ENCODE measurements at places on chromosomes 7 and 10.

DNA sequence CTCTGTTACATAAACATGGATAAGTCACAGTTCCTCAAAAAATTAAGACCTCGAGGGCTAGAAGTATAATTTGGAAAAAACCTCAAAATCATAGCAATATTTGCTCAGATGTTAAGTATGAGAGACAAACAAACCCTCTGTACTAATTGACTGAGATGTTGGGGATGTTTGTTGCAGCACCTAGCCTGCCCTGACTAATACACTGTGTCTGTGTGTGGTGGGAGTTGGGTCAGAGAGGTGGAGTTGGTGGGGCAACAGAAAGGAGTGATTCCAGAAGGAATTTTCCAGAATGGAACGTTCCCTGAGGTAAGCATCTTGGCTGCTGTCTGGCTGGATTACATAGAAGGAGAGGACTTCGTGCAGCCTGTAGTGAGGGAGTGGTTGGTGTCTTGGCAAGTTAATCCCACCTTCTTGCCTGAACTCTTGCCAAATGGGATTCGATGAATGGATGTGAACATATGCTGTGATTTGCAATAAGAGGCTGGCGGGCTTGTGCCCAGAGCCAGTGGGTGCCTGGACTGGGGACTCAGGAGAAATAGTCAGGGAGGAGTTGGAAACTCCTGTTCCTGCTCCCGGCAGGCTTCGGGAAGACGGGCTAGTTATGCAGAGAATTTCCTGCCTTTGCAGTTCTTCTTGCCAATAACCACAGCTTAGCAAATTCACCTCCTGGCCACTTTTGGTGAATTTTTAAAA, 9.3 kb upstream of the FAM180A start:
- DNase-seq = no peak

GRCh38 chr7:50857804-50858489, 75.3 kb upstream of the GRB10 start:
- DNase-seq = no peak

GRCh38 chr7:28865601-28866144, 92.5 kb downstream of the TRIL start:
- DNase-seq = no peak

DNA sequence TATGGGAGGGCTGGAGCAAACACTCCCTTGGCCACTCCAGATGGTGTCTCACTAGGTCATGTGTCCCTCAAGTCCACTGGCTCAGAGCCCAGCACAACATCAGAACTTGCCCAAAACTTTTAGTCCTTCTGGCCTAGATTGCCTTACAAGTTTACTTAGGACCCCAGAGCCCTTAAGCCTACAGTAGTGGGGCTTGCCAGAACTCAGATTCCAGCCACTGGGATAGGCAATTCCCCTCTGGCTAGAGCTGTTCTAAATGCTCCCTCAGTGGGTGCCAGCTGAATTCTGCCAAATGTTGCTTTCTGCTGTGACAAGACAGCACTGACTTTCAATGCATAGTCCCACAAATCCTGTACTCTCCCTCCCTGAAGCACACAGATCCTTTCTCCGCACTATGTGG, 331.1 kb downstream of the HTR7 start:
- DNase-seq = no peak

GRCh38 chr10:776772-777171, 87.3 kb upstream of the DIP2C start:
- no peak for DNase-seq

DNA sequence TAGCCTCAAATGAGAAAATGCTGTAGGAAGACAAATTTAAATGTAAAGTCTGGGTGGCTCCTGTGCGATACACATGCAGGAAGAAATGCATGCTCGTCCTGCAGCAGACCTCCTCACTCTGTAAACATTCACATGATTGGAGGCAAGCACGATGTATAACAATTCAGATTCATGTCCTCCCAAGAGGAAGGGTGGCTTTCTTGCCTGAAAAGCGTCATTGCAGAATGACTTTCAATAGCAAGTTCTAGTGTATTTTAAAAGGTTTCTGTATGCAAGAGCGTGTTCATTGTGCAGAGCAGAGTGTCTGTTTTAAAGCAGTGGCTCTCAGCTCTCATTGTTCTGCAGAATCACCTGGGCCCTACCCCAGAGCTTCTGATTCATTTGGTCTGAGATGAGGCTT, 170.3 kb upstream of the CELF2 start:
- DNase-seq = no peak

- DNase-seq = no peak
Observed at GRCh38 chr10:15197911-15198310, 29.4 kb upstream of the NMT2 start.

DNA sequence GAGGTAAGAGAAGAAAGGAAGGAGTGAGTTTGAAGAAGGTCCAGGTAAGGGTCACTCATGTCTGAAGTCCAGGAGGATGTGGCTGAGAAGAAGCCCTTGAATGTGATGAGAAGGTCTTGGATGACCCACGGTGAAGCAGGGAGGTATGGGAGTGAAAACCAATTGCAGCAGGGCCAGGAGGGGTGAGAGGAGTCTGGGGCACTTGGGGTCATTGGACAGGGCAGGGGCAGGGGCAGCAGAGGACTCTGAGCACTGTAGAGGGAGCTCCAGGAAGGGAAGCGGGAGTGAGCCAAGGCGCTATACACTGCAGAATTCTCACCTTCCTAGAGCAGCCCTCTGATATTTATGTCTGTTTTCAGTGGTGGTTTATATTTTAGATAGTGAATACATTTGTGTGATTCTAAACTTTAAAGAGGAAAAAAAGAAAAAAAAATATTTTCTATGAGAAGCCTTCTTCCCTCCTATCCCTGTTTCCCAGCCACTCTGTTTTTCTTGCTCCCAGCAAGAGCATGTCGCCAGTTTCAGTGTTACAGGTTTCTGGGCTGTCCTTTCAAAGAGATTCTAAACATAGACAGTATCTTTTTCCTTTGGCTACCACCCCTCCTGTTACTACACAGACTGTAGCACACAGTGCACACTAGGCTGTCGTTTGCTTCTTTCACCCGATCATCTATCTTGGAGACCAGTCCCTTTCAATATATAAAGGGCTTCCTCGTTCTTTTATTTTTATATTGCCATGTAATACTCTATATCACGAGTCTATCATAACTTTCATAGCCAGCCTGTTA, 24.5 kb downstream of the BLVRA start:
- no peak for DNase-seq

- DNase-seq = no peak
Observed at GRCh38 chr7:2708041-2708440, 20.0 kb downstream of the AMZ1 start.

GRCh38 chr7:13416544-13416943, 572.9 kb downstream of the ETV1 start:
- no peak for DNase-seq

DNA sequence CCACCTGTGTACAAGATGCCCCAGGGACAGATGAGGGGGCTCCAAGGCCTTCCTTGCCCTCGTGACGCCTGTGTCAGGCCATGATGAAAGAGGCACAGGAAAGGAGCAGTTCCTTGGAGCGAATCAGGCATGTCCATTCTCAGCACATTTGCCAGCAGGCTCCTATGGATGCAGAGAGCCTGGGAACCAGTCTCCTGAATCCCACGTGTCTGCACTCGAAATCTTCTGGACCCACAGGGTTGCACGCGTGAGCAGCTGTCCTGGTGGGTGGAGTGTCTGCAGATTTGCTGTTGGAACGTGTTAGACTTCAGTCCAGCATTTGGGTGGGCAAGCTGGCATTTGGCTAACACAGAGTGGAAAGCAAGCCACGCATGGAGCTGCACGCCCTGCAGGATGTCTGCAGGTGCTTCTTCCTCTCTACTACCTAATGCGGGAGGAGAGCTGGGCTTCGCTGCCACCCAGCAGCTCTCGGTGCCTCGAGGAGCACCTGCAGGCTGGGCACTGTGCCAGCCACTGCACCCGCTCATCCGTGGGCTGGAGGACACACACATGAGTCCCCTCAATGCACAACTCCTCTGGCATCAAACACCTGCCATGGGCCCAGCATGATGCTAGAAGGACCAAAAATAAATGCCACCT, 140.7 kb downstream of the PAXIP1 start:
- DNase-seq = no peak

GRCh38 chr7:47470567-47471357, 111.1 kb downstream of the TNS3 start:
- DNase-seq = no peak

GRCh38 chr10:123537188-123537961, 128.8 kb upstream of the GPR26 start:
- no peak for DNase-seq

DNA sequence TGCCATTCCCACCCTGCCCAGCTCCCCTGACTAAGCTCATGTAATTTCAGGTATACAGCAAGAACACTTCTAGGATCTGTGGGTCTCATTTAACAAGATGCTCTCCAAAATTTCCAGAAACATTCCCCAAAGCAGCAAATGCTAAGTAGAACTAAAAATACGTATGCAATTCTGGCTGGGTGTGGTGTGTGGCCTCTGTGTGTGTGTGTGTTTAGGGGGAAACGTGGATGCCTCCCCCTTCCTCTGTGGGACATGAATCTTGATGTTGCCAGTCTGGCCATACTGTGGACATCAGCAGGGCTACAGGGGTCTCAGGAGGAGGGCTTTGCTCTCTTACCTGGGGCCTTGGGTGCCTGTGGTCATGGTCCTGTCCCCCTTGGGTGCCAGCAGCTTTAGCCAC, 18.4 kb downstream of the EMX2 start:
- no peak for DNase-seq

DNA sequence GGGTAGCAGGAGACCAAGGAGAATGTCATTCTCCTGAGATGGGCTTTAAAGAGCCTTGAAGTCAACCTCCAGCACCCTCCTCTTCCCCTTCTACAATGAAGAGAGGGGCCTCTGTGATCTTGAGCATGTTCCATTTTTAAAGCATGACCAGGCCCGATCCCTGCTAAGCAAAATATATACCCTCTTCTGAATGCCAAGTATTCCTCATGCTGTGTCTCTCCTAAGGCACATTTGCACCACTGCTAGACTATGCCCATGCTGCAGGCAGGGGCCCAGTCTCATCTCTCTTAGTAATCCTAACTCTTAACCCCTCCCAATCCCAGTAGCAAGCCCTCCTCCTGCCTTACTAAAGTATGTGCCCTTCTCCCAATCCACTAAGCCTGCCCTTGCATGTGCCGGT, 18.4 kb downstream of the SORBS1 start:
- DNase-seq = no peak

DNA sequence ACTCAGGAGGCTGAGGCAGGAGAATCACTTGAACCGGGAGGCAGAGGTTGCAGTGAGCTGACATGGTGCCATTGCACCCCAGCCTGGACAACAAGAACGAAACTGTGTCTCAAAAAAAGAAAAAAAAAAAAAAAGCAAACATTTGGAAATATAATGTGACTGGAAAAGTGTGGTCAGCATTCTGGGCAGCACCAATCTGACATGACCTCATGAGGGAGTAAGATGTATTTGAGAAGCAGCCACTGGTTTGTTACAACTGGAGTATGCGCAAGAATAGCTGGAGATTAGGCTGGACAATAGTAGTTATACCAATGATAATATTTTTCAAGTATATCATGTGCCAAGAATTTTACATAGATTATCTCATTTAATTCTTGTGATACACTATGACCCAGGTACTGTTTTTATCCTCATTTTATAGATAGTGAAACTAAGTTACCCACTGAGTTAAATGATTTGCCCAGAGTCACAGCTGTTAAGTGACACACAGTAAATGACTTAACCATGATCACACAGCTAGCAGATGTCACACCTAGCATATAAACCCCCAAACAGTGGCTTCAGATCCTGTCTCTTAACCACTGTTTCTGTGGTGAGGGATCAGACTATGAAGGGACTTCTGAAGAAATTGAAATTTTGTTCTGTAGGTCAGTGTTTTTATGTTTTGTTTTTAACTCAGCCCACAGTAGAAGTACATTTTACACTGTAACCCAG, 11.1 kb downstream of the MCU start:
- no peak for DNase-seq

DNA sequence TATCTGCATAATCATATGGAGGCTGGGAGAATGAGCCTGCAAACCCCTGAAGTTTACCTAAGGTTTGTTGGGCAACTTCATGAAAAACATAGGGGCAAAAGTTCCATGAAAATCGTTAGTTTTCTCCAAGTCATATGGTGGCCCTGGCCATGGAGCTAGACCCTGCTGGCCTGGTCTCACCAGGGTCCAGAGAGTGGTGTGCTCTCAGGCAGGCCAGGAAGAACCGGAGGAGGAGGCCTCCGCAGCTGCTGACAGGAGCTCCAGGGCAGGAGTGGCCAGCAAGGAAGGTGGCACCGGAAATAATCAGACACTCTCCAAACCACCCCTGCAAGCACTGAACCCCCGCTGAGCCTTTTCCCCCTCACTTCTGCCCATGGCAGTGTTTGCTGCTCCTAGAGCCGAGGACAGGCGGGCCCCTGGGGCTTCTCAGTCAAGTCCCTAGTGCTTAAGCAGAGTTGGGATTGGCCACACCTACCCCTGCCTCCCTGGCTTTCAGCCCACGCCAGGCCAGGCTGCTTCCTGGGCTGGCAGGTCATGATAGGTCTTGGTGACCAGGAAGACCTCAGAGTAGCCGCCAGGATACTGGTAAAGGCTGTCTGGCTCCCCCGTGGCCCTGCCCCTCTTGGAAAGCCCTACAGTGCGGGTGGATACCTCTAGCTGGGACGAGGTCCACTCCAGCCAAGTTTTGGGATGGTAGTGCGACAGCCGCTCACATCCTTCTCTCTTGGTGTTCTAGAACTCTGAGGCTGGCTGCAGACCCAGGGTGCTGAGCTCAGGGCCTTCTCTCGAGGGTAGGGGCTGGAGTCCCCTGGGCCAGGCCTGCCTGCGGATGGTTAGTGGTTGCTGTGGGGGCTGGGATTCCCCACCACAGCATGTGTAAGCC, 242.8 kb downstream of the MGMT start:
- no peak for DNase-seq

DNA sequence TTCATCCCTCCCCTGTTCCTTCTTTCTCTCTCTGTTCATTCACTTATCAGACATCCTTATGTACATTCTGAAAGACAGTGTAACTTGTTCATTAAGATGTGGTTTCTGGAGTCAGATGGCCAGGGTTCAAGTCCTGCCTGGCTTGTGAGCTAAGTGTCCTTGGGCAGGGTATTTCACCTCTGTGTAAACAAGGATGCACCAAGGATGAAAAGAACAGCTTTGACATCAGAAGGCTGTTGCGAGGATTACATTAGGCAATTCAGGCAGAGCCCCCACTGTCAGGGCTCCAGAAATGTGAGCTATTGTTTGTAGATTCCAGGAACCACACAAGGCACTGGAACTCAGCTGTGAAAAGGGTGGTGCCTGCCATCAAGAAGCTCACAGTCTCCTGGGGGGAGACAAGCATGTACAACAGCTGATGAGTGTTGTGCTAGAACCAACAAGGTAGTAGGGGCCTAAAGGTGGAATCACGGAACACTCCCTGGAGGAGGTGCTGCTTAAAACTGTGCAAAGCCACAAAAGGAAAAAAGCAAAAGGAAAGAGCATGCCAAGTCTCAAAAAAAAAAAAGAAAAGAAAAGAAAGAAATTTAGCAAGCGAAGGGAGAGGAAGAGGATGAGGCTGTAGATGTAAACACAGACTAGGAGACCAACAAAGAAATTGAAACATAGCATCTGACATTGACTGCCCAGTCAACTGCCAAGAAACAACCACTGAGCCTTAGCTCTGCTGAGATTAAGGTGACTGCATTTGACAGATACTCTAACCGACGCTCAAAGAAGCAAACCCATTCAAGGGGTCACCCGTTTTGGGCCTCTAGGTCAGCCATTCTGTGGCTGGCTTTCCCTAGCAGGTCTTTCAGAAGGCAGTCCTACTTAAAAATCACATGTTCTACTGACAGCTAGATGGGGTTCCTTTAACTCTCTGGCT, 12.5 kb downstream of the PDLIM1 start:
- DNase-seq = no peak
